ENCODE measurements at places on chromosomes 3 and 15.

- DNase-seq, result no peak
These were observed 49.8 kb downstream of the DCLK3 start for GRCh38 chr3:36714343-36715086.

DNA sequence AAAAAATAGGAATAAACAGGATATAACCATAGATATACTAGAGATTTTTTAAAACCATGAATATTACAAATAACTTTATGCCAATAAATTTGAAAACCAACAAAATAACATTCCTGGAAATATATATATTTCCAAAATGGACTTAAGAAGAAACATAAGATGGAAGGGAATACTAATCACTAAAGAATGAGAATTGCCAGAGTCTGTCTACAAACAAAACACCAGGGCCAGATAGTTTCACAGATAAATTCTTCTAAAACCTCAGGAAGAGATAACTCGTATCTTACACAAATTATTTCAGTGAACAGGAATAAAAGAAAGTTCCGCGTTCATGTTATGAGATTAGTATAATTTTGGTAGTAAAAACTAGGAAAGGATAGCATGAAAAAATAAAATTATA lies 107.3 kb downstream of the HERC1 start:
- no peak for DNase-seq

GRCh38 chr15:80208758-80209734 lies 43.0 kb downstream of the CTXND1 start:
- DNase-seq, result no peak

DNA sequence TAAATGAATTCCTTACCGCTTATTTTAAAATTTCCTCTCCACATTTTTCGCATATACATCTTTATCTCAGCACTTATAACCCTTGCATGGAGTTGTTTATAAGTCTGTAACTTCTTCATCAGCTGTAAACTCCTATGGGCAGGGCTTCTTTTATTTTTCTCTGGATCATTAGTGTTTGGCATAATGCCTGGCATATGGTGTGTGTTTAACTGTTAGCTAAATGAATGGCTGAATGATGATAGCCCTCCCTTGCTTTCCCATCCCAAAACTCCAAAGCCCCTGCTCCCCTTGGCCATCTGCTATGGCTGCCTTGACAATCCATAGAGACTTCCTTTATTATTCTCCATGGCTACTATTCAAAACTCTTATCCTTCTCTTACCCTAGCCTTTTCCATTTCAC lies 48.1 kb upstream of the SEMA6D start:
- DNase-seq, result peak; percentile 61
